ENCODE measurements at places on chromosomes 6 and 20.

- DNase-seq, result no peak
Observed at GRCh38 chr20:1696521-1697209, 39.1 kb upstream of the SIRPG start.

DNA sequence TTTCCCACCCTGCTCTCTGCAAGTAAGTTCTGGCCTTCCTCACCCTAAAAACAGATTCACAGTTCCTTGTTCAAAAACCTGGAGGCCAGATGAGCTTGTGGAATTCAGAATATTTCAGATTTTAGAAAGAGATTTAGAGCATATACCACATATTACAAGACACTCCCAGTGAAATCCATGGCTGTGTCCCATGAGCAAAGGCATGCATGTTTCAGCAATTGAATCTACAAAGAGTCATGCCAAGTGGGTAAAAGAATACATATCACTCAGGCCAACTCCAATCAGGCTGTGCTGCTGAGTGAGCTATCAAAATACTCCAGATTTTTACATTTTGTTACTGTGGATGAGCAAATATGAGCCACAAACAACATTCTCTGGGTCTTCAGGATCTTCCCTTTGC, 10.2 kb upstream of the NEDD9 start:
- DNase-seq, result no peak

DNA sequence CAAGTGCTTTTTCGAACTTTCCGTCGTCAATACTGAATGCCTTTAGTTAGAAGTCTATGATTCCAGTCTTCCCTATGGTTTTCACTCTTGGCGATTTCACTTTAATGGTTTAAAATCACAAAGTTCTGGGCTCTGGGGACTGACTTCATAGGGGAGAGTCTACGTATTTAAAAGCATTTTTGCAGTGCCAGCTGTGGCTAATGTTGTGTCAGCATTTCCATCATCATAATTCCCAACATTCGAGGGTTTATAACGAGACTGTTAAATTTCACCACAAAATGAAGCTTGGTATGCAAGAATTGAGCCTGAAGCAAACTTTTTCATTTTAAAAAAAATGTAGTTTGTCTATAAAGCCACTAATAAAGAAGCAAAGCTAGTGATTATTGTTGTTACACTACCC, 242.7 kb downstream of the SOX4 start:
- no peak for DNase-seq

DNA sequence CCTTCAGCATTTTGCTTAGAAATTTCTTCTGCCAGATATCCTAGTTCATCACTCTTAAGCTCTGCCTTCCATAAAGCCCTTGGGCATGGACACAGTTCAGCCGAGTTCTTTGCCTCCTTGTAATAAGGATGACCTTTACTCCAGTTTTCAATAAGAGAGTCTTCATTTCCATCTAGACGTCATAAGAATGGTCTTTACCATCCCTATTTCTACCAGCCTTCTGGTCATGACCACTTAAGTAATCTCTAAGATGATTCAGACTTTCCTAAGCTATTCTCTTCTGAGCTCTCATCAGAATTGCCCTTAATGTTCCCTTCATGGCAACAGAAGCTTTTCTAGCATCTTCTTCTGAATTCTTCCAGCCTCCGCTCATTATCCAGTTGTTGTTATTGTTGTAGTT, 126.1 kb downstream of the TFAP2C start:
- DNase-seq, result no peak
